A549 treated with DMSO at 1 μM for 4 hours (cell line): ENCODE measurements at places on chromosomes 16 and 17. TPM values are rescaled to one million over a fixed set of nuclear protein-coding genes. Genes with fewer than 3 reads are reported as not detected.

The MYO15B gene
- 45.2 to 59.3 TPM (median 52.1 TPM) in 5 replicates for total RNA-seq

The SLC5A11 gene
- 0.47 to 0.80 TPM (median 0.53 TPM) in 5 replicates for total RNA-seq

The CDRT15 gene
- not detected in 5 replicates for total RNA-seq

The C1QTNF8 gene
- total RNA-seq: not detected in 5 replicates

The NXN gene
- 24.8 to 28.3 TPM (median 26.0 TPM) in 5 replicates for total RNA-seq

The SLC13A2 gene
- total RNA-seq: 0.06 to 0.12 TPM (median 0.09 TPM) in 5 replicates

The NPIPA8 gene
- 0.49 to 1.5 TPM (median 1.2 TPM) in 5 replicates for total RNA-seq

The ABCC6 gene
- total RNA-seq: 0.96 to 1.3 TPM (median 1.1 TPM) in 5 replicates

The RBFOX1 gene
- not detected in 5 replicates for total RNA-seq

The TK2 gene
- 15.7 to 18.1 TPM (median 16.5 TPM) in 5 replicates for total RNA-seq

The ABCA6 gene
- 0.03 TPM in 1 of 5 replicates, not detected in the others for total RNA-seq

The ENO3 gene
- 51.2 to 61.4 TPM (median 55.7 TPM) in 5 replicates for total RNA-seq

The CACNG1 gene
- total RNA-seq: 0.11 to 0.18 TPM (median 0.16 TPM) in 3 of 5 replicates, not detected in the others

The NRN1L gene
- total RNA-seq: 0.22 to 0.29 TPM in 2 of 5 replicates, not detected in the others

The HERPUD1 gene
- total RNA-seq: 88.7 to 92.3 TPM (median 89.3 TPM) in 5 replicates

The GCSH gene
- total RNA-seq: 52.3 to 68.0 TPM (median 61.2 TPM) in 5 replicates
